ENCODE measurements at places on chromosomes 13 and 19.

- no peak for DNase-seq
Observed at GRCh38 chr19:14775869-14776586, 2.3 kb downstream of the ADGRE2 start.

DNA sequence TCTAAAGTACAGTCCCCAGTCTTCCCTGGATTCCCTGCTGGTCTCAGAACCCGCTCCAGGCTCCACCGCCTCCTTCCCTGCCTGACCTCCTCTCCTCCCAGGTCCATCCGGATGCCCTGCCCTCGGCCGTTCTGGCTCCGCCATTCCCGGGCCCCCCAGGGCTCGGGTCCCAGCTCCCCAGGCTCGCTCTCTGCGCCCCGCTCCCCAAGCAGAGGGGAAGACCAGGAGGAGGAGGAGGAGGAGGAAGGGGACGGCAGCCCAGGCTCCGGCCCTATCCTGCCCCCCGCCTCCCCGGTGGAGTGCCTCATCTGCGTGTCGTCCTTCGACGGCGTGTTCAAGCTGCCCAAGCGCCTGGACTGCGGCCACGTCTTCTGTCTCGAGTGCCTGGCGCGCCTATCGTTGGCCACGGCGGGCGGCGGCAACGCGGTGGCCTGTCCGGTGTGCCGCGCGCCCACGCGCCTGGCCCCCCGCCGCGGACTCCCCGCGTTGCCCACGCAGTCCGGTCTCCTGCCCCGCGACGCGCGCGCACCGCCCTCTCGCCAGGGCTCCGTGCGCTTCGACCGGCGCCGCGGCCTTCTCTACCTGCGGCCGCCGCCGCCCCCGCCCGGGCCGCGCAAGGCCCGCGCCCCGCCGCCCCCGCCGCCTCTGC, 647 bp downstream of the RNF225 start:
- no peak for DNase-seq

DNA sequence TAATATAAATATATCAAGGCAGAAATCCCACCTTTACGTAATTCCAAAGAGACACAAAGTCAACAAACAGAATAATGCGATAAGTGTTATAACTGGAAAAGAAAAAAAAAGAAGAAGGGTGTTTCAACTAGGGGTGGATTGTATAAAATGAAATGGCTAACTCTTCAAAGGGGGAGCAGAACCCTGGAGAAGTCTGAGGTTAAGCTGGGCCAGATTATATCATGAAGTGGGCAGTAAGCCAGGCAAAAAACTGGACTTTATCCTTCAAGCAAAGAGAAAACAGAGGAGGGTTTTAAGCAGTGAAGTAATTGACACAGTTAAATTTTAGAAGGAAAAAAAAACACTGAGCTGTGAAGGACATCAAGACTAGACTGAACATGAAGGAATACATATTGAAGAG, 41.9 kb downstream of the TBC1D4 start:
- DNase-seq = no peak

GRCh38 chr19:751501-752341, 809 bp downstream of the MISP start:
- no peak for DNase-seq

GRCh38 chr13:78147905-78148304, 229.3 kb upstream of the EDNRB start:
- DNase-seq = no peak

- no peak for DNase-seq
Observed at GRCh38 chr13:32829269-32829668, 187.0 kb upstream of the KL start.

DNA sequence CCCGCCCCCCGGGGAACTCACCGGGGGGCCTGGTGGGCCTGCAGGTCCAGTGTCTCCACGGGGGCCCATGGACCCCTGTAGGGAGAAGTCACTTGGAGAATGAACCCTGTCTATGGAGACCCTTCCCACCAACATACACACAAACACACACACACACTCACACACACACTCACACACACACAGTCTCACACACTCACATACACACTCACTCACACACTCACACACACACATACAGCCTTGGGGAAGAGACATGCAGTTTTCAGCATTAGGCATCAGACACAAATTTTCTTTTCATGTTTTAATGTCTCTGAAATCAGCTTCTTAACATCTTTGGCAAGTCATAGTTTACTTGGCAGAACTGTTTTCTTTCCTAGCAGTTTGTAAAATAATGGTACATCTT, 31.0 kb upstream of the OLFM2 start:
- no peak for DNase-seq

DNA sequence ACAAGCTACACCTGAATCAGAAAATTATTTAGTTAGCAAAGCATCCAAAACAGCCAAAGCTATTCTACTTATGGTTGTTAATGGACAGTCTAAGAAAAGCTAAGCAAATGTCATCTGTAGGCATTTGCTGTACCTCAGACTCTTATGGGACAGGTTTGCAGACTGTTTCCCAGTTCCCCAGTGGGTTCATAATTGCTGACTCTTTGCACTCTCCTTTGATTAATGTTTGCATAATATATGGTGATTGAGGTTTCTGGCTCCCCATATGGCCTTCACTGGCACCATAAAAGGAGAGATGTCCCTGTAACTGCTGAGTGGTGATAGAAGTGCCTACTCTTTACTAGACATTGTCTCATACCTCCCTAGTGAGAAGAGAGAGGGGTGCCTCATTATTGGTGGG, 142.1 kb downstream of the GPC6 start:
- DNase-seq = no peak

DNA sequence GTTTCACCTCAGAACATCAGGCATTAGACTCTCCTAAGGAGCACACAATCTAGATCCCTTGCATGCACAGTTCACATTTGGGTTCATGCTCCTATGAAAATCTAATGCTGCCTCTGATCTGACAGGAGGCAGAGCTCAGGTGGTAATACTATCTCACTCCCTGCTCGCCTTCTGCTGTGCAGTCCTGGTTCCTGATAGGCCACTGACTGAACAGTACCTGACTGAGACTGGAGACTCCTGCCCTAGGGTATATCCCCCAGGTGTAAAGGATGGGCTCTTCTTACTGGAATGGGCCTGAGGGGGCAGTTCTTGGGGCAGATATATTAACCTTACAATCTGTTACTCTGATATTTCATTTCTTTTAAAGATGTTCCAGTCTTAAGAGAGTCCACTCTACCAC, 6.3 kb downstream of the OBI1 start:
- no peak for DNase-seq

DNA sequence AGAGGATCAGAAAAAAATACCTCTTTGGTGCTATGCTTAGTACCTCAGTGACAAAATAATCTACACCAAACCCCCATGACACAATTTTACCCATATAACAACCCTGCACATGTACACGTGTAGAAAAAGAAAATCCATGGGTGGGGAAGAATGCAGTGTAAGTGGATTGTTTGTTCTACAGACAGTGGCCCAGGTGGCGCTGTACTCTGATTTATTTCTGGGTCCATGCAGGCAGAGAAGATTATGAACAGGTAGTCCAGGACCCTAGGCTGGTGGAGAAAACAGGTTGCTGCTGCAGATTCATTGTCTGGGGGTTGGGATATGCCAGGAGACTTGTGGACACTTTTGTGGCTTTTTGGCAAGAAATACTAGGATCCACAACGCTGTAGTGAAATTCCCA, 9.1 kb downstream of the ZNF100 start:
- DNase-seq = no peak

- DNase-seq = no peak
Observed at GRCh38 chr19:29644210-29644609, 21.1 kb upstream of the PLEKHF1 start.

DNA sequence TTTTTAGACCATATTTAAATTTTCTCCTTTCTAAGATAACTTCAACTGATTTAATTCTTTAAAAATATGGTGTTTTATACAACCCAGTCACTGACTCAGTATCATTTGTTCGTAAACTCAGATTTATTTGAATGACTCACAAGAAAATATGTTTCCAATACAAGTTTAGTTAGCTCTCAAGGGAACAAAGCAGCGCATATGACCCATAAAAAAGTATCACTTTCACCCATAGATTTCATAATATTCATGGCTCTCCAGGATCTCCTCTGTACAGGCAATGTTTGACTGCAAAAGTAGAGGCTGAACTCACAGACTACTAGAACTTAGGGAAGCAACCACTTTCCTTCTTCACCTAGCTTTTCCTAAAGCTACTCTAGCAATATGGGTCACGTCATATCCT, 405.6 kb upstream of the PCDH9 start:
- DNase-seq = no peak

DNA sequence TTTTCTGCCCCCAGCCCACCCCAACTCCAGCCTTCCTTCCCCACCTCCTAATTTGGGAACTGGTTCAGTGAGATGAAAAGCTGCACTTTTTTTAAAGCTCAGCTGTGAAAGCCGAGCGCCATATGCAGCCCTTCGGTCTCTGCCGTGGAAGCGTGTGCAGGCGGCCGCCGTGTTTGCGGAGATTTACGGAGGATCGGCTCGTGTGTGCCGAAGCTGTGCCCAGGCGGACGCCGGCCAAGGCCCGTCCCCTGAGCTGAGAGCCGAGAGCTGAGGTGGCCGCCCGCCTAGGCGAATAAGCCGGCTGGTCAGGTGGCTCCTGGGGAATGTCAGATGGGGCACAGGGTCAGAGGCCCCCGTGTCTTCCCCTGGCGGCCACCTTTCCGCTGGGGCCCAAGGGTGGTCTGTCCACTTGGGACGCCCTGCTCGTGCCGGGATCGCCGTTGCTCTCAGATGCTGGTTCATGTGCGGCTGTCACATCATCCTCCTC, 78.7 kb downstream of the ZNF536 start:
- no peak for DNase-seq

- no peak for DNase-seq
Observed at GRCh38 chr19:56189785-56190184, 7.8 kb downstream of the ZSCAN5B start.

- DNase-seq = no peak
Observed at GRCh38 chr19:32098968-32099367, 246.4 kb upstream of the ZNF507 start.

GRCh38 chr19:34851277-34851804, 75.4 kb upstream of the ZNF30 start:
- DNase-seq = no peak

- peak; percentile 64 for DNase-seq
Observed at GRCh38 chr13:95741584-95742563, 64.9 kb downstream of the DNAJC3 start.

DNA sequence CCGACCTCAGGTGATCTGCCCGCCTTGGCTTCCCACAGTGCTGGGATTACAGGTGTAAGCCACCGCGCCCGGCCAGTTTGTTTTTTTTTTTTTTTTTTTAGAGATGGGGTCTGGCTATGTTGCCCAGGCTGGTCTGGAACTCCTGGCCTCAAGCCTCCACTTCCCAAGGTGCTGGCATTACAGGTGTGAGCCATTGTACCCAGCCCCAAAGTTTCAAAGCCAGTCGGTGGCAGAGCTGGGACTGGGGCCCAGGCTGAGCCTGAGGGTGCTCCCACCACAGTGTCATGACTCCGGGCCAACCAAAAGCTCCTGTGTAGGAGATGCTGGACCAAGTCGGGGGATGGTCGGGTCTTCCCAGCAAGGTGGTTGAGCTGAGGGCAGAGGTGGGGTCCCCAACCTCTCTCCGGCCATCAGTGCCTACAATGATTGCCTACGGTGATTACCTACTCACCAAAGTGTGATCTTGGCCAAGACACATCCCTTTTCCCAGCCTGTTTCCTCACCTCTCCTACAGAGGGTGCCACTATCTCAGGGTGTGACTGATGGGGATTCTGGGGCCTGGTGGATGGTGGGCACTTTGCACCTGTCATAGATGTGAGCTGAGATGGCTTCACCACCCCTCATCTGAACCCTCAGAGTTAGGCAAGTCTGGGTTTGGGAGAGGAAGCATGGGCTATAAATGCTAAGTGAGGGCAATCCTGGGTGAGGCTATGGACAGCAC, 5.9 kb upstream of the SAMD1 start:
- DNase-seq = no peak

DNA sequence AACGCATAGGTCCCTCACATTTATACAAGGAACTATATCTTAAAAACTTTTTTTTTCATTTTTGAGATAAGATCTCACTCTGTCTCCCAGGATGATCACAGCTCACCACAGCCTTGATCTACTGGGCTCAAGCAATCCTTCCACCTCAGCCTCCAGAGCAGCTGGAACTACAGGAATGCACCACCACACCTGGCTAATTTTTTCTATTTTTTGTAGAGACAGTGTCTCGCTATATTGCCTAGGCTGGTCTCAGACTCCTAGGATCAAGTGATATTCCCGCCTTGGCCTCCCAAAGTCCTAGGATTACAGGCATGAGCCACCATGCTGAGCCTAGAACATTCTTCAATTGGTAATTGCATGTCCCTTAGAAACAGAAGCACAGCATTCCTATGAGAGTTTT, 41.7 kb downstream of the RCBTB1 start:
- no peak for DNase-seq

DNA sequence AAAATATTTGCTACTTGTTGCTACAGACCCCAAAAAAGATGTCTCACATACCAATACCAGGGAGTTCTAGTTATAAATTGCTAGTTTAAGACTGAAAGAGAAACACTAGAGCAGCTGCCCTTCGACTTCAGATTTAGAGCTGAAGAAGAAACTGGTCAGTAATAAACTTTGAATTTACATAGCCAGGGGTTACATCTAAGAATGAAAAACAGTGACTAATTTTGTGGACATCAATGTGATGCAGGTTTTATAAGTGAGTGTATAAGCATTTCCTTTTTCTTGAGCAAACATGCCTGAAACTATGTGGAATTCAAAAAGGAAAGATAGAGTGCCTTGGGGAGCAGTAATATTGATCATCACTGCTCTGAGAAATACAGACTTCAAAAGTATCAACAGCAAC, 724.9 kb upstream of the MIR17HG start:
- no peak for DNase-seq

DNA sequence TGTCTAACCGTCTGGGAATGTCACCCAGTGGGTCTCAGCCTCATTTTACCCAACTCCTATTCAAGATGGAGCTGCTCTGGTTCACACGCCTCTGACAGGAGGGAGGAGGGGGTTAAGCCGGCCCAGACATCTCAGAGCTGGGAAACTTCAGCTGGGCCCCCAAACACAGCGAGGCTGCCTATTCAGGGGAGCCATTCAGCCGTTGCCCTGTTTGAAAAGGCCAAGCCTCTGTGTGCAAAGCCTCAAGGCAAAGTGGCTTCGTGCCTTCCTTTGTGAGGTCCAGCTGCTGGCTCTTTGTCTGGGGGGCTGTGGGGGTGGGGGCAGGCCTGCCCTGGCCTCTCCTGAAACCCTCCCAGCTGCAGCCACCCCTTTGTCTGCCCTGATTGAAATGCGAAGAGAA, 147.4 kb downstream of the PTPRS start:
- DNase-seq = no peak

DNA sequence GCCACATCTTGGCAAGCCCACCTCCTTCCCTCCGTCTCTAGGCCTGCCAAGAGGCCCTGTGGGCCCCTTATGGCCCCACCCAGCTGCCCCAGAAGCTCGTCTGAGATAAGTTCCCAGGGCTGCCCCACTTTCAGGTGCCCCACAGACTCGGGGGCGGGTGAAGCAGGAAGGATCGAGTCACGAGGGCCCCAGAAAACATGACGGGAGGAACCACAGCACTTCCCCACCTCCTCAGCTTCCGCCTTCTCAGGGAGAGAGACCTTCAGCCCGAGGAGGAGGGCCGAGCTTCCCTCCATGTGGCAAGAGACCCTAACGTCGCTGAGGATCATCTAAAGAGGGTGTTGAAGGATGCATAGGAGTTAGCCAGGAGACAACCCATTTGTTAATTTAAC, 4.5 kb upstream of the IL12RB1 start:
- no peak for DNase-seq

Data from left forelimb (tissue), 1 donor.